Fibroblast of lung (primary cell): ENCODE measurements at places on chromosomes 4 and X. TPM values are rescaled to one million over a fixed set of nuclear protein-coding genes. Genes with fewer than 3 reads are reported as not detected.
A peak's percentile ranks its signal among the peaks of the same experiment; 100 is the strongest.

GRCh38 chrX:153521034-153521433, 3.6 kb downstream of the ATP2B3 start:
- peak; percentile 4 for DNase-seq

DNA sequence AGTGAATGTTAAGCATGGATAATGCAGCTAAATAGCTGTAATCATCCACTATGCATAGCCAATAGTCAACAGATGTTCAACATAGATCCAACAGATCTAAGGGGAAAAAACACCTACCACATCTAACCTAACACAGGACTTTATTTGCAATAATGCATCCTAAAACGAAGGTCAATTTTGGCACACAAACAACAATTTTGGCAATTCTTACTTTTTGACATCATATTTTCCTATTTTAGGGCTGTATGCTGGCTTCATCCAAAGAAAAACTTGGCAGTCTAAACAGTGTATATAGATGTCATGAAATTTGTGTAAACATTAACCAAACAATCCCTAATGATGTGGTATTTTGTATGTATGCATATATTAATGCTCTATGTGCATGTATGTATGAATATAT, 33.2 kb downstream of the UNC5C start:
- no peak for DNase-seq

DNA sequence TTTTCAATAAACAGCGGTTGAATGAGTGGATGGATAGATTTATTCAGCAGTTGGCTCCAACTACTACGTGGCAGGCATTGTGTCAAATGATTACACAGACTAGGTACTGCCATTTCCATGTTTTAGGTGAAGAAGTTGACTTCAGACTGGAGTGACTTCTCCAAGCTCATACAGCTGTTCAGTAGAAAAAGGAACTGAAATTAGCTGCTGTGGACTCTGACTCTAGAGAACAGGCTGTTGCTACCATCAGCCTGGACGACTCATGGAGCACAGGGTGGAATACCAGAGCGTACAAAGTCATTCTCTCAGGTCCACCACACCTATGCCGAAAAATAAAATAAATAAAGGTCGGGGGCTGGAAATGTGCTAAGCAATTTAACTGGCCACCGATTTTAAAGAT, 45.3 kb downstream of the TENM3 start:
- DNase-seq = no peak

The ARHGAP6 gene
- polyA plus RNA-seq = 5.9 and 11.5 TPM in 2 replicates

DNA sequence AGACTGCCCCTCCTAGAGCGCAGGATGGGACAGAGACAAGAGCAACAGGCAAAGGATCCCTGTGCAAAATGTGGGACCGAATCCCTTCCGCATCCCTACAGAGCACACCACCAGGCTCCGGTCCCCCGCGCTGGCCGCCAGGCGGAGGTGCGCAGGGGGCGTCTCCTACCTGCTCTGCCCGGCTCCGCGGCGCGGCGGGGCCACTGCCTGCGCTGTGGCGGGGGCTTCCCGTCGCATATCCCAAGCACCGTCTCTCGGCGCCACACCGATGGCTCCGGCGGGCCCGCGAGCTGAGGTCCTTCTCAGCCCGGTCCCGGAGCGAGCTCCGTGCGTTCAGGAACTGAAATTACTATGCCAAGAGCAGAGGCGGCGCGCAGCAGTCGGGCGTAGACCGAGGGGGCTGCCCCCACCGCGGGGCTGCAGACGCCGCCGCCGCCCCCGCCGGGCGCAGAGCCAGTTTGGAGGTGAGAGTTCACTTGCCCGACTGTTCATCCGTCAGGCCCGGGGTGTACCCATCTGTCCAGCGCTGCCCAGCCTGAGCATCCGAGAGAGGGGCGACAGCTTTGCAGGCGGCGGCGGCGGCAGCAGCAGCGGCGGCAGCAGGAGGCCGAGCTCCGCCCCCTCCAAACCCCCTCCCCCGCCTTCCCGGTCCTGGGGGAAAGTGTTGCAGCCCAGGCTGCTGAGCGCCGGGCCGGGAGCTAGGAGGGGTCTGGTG, at the start of gene GPRIN3:
GPRIN3 (minus strand) TSS at position 355 of the 715 bp plus-strand sequence. CDS start 57,690 bp downstream, outside the sequence.
- peak; percentile 21 for DNase-seq

- DNase-seq = no peak
Observed at GRCh38 chr4:63607169-63607872, 801.9 kb downstream of the TECRL start.

DNA sequence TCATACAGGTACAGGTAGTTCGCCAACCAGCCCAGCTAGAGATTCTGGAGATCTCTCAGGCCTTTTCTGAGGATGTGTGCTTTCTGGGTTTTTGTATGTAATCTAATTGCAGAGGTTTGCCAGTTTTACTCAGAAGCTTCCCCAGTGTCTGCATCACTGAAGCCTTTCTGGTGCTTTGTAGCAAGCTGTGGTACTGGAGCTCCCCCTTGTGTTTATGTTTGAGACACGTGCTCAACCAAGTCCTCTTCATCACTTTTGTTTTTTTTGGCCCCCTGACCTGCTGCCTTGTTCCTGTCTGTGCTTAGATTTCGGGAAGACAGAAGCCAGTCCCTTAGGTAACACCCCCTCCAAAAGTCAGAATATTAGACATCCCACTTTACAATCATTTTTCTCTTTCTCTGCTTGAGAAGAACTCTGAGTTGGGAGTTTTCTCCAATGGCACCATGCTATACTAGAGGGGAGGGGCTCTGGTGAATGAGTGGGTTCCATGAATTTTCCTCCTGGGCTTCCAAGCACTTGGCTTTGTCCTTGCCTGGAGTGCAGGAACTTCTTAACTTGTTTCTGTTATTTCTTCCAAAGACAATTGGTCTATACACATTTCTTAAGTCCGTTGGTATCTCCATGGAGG, 128.4 kb upstream of the TBC1D9 start:
- peak; percentile 84 for DNase-seq

DNA sequence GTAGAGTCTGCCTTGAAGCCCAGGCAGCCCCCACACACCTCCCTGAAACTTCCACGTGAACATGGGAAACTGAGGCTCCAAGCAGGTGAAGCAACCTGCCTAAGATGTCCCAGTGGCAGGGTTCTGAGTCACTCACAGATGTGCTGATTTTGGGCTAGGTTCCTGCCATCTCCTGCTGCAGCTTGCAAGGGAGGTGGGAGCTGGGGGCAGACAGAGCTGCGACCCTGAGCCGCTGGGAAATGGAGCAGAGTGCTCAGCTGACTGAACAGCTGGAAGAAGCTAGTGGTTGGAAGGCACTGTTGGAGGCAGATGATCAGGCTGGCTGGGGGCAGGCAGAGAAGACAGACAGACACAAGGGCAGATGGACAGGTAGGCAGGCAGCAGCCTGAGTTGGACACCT, 3.6 kb upstream of the FATE1 start:
- DNase-seq = no peak

- no peak for DNase-seq
Observed at GRCh38 chr4:152919826-152920225, 16.3 kb upstream of the FHDC1 start.

The HAND2 gene
- polyA plus RNA-seq = 0.25 and 0.51 TPM in 2 replicates

The ENAM gene
- 0.33 and 0.58 TPM in 2 replicates for polyA plus RNA-seq

The IGSF1 gene
- 0.03 TPM in 1 of 2 replicates, not detected in the other for polyA plus RNA-seq

The SPIN2A gene
- 0.97 and 2.3 TPM in 2 replicates for polyA plus RNA-seq

- peak; percentile 54 for DNase-seq
Observed at GRCh38 chr4:186068581-186069348, at the start of gene TLR3. TLR3 (plus strand) TSS chr4:186069156; CDS start chr4:186076620, 7,464 bp downstream.

DNA sequence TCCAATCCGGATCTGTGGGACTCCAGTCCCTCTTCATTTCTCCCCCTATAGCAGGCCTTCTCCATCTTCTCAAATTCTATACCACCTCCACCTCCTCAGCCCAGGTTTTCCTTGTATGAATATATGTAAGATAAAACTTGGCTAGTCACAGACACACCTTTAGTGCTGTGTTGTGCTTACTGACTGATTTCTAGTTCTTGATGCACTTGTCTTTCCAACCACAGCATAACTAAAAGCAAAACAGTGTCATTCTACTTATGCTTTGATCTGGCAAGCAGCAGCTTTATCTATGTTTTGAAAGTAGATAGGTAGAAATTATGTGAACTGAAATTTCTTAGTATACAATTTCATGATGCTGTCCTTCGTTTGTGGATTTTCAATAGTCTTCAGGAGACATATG, 47.5 kb downstream of the CCNI start:
- DNase-seq = no peak

DNA sequence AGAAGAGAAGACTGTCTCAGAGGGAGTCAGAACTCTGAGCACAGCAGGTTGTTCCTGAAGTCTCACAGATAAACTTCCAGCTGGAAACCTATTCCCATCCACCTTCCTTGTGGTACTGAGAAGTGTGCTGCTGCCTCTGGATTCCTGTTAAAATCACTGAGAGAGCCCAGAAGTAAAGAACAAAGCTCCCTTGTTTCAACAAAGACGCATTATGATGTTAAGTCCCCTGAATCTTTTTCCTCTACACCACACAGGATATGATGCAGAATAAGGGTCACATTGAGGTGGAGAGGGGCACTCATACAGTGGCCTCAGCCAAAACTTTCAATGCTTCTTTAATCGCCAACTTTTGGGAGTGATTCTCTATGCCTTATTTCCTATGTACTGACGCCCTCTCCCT, 321.0 kb downstream of the OPHN1 start:
- DNase-seq = peak; percentile 3

DNA sequence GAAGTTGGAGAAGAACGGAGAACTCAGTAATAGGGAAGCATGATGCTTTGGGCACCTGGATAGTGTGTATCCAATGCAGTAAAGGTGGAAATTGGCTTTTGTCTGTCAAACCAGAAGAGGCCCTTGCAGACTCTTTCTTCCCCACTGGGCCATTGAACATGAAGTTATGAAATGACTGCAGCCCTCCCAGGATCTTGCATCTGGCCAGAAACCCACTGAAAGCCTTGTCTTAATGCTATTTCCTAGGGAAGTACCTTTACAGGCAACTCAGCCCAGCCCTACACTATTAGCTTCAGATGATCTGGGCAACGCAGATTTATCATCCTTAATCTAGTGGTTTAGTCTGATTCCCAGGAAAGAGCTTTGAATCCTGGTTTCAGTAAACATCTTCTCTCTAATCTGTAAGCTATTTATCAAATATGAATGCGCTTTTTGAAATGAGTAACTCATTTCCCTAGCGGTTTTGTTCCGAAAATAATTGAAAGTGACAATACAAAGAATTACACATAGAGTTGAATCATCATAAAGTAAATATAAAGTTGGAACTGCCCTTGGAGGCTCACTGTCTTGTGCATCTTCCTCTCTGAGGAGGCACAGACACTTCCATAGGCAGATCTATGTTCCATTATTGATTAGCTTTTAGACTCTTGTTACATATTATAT, 464.1 kb downstream of the IDS start:
- DNase-seq = no peak

The GATA1 gene
- polyA plus RNA-seq = 0.07 TPM in 1 of 2 replicates, not detected in the other

DNA sequence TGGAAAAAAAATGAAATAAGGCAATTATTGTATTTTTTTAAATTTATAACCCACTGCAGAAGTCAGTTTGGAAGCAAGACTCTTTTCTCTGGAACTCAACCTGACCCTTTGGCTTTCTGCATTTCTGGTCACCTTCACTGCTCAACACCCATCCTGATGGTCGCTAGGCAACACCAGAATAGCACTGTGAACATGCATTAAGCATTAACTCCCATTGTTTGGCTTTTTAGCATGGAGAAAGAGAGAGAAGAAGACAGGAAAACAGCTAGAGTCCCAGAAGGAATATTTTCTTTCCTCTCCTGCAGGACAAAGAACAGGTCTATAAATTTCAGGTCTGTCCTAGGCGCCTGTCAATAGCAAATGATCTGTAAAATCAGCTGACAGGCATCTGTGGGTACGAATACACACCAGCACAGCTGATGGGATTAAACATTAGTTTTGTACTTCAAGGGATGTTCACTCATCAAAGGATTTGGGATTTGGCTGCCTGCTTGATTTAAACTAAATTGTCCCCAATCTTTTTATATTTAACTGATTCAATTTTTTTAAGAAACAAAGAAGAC, 137.2 kb upstream of the ETNPPL start:
- DNase-seq = no peak

- DNase-seq = peak; percentile 39
Observed at GRCh38 chr4:26509681-26510333, 19.5 kb upstream of the CCKAR start.

DNA sequence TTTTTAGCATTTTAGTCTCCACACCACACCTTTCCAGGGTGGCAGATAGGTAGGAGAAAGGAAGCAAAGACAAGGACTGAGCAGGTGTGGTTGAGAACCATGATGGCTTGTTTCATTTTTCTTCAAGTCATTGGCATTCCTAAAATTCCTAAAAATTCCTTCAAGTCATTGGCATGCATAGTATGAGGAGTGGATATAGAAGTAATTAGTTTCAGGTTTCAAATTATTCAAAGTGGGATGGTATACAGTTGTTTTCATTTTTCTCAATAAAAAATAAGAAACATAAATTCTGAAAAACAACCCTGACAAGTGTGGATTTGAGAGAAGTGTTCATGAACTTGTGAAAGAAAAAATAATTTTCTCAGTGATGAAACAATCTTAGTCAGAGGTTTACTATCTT, 22.3 kb upstream of the HERC3 start:
- peak; percentile 35 for DNase-seq

DNA sequence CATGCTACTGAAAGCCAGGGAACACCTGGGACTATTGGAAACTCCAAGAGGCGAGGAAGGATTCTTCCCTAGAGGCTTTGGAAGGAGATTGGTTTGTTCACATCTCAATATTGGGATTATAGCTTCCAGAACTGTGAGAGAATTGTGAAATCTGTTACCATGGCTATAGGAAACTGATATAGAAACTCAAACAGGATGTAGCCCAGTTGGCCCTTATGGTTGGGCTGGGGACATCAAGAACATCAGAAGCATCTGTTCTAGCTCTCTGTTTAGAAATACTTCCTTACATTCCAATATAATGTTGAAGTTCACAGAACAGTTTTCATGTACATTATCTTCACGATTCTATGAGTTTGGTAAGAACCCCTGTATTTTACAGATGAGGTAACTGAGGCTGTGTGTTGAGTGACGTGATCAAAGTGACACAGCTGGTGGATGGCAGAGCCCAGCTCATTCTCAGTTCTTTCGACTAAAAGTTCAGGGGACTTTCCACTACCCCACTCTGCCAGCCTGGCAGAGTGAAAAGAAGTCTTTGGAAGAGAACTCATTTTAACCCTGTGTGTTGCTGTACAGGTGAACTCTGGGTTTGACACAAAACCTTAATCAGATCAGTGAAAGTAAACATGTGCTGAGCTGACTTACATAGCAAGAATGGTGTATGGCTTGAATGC, 183.0 kb downstream of the GBA3 start:
- no peak for DNase-seq

The DUSP9 gene
- not detected in 2 replicates for polyA plus RNA-seq

GRCh38 chr4:99816545-99817308, at the start of gene DAPP1:
DAPP1 (plus strand) TSS chr4:99816827; CDS start chr4:99816914, 87 bp downstream.
- DNase-seq = no peak

- DNase-seq = no peak
Observed at GRCh38 chr4:97950836-97951235, 192.4 kb downstream of the STPG2 start.

- DNase-seq = no peak
Observed at GRCh38 chr4:77076889-77077635, 1.3 kb upstream of the CCNI start.

The RBBP7 gene
- 149 and 213 TPM in 2 replicates for polyA plus RNA-seq

DNA sequence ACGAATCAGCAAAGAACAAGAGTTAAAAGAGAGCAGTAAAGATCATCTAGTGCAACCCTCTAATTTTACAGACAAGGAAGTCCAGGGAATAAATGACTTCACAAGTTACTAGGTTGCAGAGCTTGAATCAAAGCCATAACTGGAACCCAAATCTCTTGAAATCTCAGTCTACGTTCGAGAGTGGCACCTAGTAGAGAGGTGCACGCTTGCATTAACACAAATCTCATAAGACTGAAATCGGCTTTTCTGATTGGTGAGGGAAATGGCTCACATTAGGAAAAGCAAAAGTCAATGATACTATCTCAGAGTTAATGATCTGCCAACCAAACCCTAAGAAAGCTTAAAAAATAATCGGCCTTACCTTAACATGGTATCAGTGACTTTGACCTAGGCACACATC, 43.0 kb downstream of the FAT1 start:
- DNase-seq = no peak

The CPZ gene
- 1.0 and 24.4 TPM in 2 replicates for polyA plus RNA-seq
